Fibroblast of gingiva (primary cell): ENCODE measurements at places on chromosomes 4 and X.

GRCh38 chr4:38091636-38092035, 131.4 kb downstream of the PTTG2 start:
- DNase-seq: peak; percentile 32

DNA sequence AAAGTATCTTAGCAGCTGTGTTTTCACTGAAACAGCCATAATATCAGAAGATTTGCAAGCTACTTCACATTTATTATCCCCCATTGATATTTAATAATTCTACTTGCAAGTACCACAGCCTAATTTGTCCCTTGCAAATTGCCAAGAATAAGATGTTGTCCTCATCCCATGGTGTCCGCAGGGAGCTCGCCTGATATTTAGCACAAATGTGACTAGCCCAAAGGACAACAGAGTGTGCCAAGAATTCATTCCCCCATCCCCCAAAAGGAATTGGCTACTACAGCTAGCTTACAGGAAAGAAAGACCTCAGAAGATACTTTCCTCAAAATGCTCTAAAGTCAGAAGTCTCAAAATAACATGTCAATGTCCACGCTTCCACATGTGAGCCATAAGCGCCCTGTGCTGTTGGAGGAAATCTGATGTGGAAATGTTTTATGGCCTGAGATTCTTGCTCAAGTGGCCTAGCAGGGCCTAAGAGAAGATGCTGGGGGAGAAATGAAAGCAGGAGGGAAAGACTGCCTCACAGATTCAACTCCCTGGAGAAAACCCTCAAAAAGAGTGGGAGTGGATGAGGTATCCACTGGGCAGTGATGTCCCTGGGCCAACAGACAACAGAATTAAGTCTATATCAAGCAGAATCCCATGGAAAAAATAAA, 111.4 kb downstream of the SH3KBP1 start:
- no peak for DNase-seq

GRCh38 chr4:102596532-102596931, 95.4 kb downstream of the NFKB1 start:
- no peak for DNase-seq

- no peak for DNase-seq
Observed at GRCh38 chr4:112726041-112726440, 89.1 kb downstream of the LARP7 start.

- DNase-seq: no peak
Observed at GRCh38 chr4:10893395-10893794, 208.8 kb upstream of the CLNK start.

DNA sequence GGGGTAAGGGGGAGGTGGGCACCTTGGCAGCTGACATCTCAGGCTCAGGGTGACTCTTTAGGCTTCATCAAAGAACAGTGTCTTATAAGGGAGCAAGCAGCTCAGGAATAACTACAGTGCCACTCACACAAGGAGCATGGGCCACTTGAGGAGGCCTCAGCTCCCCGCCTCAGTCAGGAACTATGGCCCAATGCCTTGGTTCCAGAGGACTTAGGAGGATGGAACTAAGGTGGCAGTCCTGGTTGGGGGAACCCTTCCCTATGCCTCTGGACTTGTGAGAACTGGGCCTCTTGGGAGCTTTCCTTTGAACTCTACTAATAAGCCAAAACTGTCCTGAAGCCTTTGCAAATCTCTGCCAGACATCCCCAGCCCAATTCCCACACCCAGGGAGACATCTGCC, 160.6 kb downstream of the EFNB1 start:
- DNase-seq: no peak

- no peak for DNase-seq
Observed at GRCh38 chr4:177802162-177802561, 359.9 kb upstream of the AGA start.

GRCh38 chr4:167196344-167197012, 37.8 kb downstream of the SPOCK3 start:
- DNase-seq: no peak

DNA sequence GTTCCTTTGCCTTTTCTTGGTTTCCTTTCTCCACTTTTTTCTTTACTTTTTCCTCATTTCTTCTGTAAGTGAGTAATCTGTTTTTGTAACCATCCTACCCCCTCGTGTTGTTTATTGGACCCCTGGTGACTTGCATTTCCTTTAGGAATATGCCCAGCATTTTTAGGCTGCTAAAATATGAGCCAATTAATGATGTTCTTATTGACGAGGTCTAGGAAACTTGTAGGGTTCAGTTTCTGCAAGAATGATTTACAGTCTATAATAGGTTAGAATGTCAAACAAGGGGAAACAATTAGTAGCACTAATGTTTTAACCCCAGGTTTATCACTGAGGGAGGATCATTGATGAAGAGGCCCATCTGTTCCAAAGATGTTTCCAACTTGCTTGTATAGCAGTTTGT, 79.0 kb downstream of the CPE start:
- no peak for DNase-seq

GRCh38 chr4:38871593-38871992, 4.0 kb downstream of the FAM114A1 start:
- DNase-seq: peak; percentile 47

DNA sequence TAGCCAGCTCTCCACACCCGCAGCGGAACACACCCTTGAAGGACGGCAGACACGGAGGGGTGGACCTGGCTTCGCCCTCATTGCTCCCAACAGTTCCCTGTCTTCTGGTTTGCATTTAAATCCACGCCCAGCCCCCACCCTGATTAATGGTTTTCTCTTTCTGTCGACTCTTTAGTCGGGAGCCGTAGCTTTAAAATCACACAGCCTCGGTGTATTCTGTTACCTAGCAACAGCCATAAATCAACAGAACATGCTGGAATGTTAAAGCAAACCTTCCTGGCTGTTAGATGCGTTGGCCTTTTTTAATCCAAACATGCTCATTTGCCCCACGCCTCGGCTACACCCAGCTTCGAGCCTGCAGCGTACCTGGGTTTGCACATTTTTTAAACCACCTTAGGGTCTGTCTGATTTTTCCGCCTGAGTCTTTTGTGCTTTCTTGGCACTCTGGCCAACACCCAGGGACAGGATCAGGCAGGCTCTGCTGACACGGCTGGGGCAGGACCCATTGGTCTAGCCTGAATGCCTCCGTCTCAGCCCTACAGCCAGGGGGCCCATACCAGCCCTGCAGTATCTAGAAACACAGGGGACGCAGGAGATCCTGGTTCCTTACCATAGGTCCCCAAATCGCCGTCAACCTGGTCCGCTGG, 21.4 kb upstream of the PPP2R2C start:
- DNase-seq: no peak

DNA sequence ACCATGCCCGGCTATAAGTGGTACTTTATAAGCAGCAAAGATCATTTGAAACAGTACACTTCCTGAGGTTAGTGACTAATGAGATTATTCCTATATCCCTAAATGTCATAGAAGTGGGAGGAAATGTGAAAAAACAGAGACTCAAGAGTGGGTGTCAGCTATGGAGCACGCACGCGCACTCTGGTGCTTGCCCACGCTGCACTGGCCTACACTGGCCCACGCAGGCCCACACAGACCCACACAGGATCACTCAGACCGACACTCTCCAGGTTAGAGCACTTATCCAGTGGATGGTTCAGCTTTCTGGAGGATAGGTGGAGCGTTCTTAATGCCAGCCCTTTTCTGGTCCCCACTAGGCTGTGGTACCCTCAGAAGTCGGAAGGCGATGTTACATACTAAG, 78.5 kb downstream of the IL1RAPL1 start:
- DNase-seq: no peak

DNA sequence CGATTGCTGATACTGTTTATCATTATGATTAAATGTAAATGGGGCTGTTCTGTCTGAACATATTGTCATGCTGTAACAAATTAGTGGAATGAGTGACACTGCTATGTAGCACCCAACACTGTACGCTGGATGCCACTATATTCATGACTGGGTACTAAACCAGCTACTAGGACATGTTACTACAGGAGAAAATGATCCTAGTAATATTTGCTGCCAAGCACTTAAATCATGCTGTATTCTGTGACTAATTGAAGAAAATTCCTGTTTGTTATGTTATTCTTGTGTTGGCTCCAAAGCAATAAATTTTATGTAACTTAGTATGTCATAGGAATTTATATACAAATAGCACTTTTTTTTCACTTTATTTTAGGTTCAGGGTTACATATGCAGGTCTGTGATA, 804.2 kb downstream of the CENPC start:
- peak; percentile 3 for DNase-seq

- DNase-seq: peak; percentile 81
Observed at GRCh38 chr4:77818073-77818601, 1.0 kb downstream of the CNOT6L start.

GRCh38 chr4:13678186-13678924, 50.8 kb upstream of the BOD1L1 start:
- no peak for DNase-seq

DNA sequence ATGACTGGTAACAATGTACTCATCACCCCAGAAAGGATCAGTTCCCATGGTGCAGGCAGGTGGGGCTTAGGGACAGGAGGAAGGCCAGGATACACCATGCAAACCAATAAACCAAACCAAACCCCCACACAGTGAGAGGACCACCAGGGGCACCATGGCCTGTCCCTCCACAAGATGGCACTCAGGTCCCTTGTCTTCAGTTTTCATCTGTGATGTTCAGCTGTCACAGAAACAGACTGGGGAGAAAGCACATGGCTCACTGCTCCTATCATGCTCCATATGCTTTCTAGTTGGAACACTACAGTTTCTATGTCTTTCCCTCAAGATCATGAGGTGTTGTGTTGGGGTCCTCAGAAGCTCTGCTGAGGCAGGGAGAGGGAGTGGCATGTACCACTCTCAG, 10.1 kb downstream of the HS3ST1 start:
- no peak for DNase-seq

GRCh38 chr4:86334020-86334750, 25.7 kb downstream of the MAPK10 start:
- DNase-seq: peak; percentile 26

DNA sequence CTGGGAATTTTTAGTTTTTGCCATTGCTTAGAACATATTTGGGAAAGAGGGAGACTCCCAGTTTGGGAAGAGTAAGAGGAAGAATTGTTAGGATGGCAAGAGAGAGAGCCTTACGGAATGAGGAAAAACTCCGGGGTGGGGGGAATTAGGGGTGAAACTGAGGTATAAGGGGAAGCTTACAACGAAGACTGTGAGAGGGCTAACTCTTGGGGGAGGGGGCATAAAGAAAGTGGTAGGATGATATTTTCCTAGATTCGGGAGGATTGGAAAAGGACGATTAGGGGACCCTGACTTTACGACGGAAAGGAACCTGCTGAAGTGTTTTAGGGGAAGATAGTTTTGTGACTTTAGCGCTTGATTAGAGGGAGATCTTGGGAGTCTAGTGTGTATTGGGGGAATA, 86.2 kb upstream of the HPRT1 start:
- DNase-seq: no peak

DNA sequence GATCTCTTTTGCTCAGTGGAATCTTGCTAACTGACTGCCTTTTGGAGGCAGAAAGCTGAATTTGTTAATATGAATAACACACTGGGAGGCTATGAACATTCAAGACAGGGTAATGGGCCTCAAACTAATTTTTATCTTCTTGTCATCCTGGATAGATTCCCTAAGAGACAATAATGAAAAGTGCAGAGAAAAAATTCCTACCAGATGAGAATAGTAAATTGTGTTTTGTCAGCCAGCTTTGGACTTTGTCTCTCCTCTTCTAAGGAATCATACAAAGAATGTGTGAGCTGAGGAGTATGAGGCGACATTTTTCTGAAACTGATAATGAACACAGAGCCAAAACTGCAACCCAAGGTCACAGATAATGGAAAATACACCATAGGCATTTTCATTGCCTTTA, 649.3 kb downstream of the IQCM start:
- no peak for DNase-seq

DNA sequence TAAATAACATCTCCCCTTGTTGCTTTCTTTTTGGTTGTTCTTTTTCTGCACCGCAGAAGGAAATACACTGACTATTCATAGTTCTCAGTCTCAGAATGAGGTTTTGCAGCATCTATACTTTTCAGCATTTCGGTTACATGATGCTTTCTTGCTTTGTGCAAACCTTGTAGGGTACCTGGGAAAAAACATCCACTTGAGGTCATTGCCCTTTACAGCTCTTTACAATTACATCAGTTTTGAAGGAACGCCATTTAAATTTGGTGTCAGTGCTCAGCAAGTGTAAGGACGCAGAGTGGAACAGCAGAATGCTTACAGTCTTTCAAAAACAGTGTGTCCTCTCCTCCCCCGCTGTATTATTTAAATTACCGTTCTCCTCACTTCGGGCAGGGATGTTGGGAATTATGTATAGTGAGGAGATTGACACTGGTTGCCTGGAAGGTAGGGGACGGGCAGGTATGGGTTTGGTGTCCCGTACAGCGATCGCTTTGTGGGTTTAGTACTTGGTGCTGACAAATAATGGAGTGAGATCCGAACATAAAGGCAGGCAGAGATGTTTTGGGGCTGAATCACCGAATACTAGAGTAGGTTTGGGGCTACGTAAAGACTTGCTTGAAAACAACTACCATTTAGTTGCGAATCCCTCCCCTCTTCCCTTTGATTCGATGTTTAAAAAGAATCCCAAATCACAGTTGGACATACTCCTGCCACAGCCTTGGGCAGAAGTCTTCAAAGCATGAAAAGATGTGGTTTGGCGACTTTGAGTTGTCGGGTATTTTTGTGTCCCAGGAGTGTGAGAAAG, 2.0 kb upstream of the NKX3-2 start:
- DNase-seq: no peak

GRCh38 chr4:169309326-169309967, 38.7 kb upstream of the SH3RF1 start:
- DNase-seq: no peak

GRCh38 chr4:88522702-88523324, 763 bp downstream of the PYURF start:
- peak; percentile 49 for DNase-seq

- peak; percentile 1 for DNase-seq
Observed at GRCh38 chrX:29890004-29890403, 325.4 kb upstream of the MAGEB2 start.

GRCh38 chr4:89273741-89274141, 33.9 kb downstream of the GPRIN3 start:
- no peak for DNase-seq

GRCh38 chr4:2930135-2930757, 33.0 kb downstream of the NOP14 start:
- no peak for DNase-seq

DNA sequence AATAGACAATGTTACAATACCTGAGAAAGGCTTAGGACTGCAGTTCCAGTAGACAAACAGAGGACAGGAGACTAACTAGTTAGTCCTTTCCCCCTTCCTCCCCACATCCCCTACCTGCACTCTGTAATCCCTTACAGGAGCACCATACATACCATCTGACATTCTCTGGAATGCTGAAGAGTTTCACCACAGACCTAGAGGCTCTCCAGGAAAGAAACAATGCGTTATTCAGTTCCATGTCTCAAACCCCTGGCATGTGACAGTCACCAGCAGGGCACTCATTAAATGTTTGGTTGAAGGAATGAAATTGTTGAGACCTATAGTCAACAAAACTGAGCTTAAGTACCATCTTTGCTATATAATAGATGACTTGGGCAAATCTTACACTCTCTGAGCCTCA, 100.2 kb upstream of the USP38 start:
- DNase-seq: no peak

GRCh38 chr4:27048429-27049238, 188.0 kb downstream of the STIM2 start:
- no peak for DNase-seq
